ENCODE measurements at places on chromosomes 3 and 15. TPM values are rescaled to one million over a fixed set of nuclear protein-coding genes. Genes with fewer than 3 reads are reported as not detected.

DNA sequence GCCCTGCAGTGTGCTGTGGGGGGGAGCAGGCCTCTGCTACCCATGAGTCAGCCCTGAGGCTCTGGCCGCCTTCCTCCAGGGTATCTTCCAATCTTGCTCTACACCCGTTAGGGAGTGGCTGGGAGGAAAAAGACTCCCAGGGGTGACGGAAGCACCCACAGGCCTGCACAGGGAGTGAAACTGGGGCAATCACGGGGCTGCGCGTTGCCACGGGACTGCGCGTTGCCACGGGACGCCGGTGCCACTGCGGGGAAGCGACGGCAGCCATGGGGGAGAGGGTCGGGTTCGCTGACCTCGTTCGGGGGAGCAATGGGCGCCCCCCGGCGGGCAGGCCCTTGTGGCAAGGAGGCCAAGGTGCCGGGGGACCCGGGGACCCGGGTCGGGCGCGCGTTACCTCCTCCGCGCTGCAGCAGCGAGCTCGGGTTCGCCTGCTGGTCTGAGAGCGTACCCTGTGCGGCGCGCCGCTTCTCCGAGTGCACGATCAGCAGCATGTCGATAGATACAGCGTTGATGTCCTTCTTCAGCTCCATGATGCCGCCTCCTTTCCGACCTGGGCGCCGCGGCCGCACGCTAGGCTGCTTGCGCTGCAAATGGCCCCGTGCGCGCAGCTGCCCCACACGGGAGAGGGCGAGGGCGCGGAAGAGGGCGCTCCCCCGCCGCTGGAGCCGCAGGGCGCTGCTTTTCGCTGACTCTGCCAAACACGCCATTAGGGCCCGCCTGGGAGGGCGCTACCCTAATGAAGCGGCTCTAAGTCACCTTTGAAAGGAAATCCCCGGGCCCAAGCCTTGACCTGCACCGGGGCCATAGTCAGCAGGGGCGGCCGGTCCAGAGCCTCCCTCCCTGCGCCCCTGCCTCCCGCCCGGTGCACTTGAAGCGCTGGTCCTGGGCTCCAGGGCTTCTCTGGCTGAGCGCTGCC is at the start of gene KY:
TSS of gene KY (minus strand) at position 592 of the 916 bp plus-strand sequence. CDS start at position 530, 62 bp downstream.
- no peak within 1 kb of the TSS for H3K27ac ChIP-seq
- peak; percentile 10 for DNase-seq
- H3K27me3 ChIP-seq = peaks cover 55% of the 10 kb centered on the region
- H3K36me3 ChIP-seq = no peaks in the 10 kb centered on the region
- peak within 1 kb of the TSS; percentile 27 for H3K4me3 ChIP-seq

DNA sequence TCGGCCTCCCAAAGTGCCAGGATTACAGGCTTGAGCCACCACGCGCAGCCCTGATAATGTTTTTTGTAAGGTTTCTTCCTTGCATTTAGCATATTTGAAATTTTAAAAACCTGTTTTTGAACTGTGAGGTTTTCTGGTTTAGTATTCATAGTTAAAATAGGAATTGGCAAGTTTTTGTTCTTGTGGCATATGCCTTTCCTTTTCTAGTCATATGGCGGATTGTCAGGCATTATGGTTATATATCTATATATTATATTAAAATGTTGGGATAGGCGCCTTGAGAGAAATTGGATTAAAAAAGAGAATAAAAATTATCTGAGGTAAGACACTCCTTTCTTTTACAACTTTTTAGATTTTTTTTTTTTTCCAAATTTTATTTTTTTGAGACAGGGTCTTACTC is 28.4 kb downstream of the FXR1 start:
- peaks cover 47% of the 10 kb centered on the region for H3K36me3 ChIP-seq
- DNase-seq = no peak
- no peaks in the 10 kb centered on the region for H3K4me1 ChIP-seq
- no peaks in the 10 kb centered on the region for H3K27me3 ChIP-seq

- DNase-seq = no peak
- no peak overlapping the region for H3K27ac ChIP-seq
- H3K4me1 ChIP-seq = no peaks in the 10 kb centered on the region
- H3K4me3 ChIP-seq = no peak overlapping the region
- H3K36me3 ChIP-seq = no peaks in the 10 kb centered on the region
Measured at GRCh38 chr15:35603301-35603700, 57.3 kb upstream of the DPH6 start.

GRCh38 chr3:136932523-136932922 is 25.3 kb upstream of the IL20RB start:
- H3K4me3 ChIP-seq = no peak overlapping the region
- no peak for DNase-seq
- H3K4me1 ChIP-seq = peaks cover 35% of the 10 kb centered on the region

GRCh38 chr3:120798346-120798745 is 55.8 kb downstream of the GTF2E1 start:
- H3K4me3 ChIP-seq = no peak overlapping the region
- no peaks in the 10 kb centered on the region for H3K36me3 ChIP-seq
- H3K27ac ChIP-seq = no peak overlapping the region
- no peaks in the 10 kb centered on the region for H3K27me3 ChIP-seq
- no peak for DNase-seq
- no peaks in the 10 kb centered on the region for H3K4me1 ChIP-seq

Gene TMC3
- total RNA-seq = not detected

GRCh38 chr3:138135833-138136194 is 3.6 kb upstream of the A4GNT start:
- no peak for DNase-seq
- H3K4me1 ChIP-seq = no peaks in the 10 kb centered on the region
- H3K4me3 ChIP-seq = no peak overlapping the region

DNA sequence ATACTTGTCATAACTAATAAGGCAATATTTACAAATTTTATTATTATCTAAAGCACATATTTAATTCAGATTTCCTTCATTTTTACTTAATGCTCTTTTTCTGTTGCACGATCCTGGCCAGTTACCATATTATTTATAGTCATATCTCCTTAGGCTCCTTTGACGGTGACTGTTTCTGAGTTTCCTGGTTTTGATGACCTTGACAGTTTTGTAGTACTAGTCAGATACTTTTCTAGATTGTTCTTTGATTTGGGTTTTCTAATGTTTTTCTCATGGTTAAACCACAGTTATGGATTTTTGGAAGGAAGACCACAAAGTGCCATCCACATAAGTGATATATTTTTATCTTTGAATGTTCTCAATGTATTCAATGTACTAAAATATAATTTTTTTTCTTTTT is 171.0 kb upstream of the NANOGP8 start:
- no peaks in the 10 kb centered on the region for H3K4me1 ChIP-seq
- no peak overlapping the region for H3K27ac ChIP-seq
- no peak for DNase-seq
- H3K27me3 ChIP-seq = no peaks in the 10 kb centered on the region
- no peaks in the 10 kb centered on the region for H3K36me3 ChIP-seq

Gene TRIM71
- total RNA-seq = 0.39 TPM

DNA sequence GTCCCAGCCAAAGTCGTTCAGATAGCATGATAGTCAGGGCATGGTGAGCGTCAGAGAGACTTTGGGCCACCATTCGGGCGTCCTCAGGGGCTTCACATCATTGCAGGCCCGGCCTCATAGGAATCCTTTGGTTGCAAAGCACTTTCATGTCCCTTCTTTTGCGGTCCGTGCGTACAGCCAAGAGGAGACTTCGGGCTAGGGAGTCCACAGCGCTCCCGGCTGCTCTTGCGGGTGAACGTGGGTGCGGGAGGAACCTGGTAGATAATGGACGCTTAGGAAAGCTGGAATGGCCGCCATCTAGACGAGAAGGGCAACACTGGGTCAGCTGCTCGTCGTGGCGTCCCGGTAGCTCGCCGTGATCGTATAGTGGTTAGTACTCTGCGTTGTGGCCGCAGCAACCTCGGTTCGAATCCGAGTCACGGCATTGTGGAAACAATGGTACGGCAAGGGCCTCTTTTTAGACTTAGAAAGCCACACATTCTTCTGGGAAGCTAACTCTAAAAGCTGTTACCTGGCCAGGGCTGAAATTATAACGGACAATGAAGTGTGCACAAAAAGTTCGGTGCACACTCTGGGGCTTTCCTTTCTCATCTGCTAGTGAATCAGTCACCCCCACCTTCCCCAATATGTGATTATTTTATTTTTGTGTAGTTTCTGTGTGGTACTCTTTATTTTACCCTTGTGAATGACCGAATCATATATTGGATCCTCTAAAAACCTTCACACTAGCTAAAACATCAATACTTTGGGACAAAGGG is 13.2 kb upstream of the SHF start:
- H3K4me3 ChIP-seq = peak overlapping the region; percentile 72
- DNase-seq = peak; percentile 87
- no peaks in the 10 kb centered on the region for H3K36me3 ChIP-seq
- H3K4me1 ChIP-seq = peaks cover 5% of the 10 kb centered on the region
- peak overlapping the region; percentile 92 for H3K27ac ChIP-seq
- no peaks in the 10 kb centered on the region for H3K27me3 ChIP-seq

GRCh38 chr15:78201281-78202190 is 32.8 kb downstream of the ACSBG1 start:
- H3K27me3 ChIP-seq = no peaks in the 10 kb centered on the region
- no peak overlapping the region for H3K27ac ChIP-seq
- no peak for DNase-seq
- H3K4me1 ChIP-seq = no peaks in the 10 kb centered on the region

DNA sequence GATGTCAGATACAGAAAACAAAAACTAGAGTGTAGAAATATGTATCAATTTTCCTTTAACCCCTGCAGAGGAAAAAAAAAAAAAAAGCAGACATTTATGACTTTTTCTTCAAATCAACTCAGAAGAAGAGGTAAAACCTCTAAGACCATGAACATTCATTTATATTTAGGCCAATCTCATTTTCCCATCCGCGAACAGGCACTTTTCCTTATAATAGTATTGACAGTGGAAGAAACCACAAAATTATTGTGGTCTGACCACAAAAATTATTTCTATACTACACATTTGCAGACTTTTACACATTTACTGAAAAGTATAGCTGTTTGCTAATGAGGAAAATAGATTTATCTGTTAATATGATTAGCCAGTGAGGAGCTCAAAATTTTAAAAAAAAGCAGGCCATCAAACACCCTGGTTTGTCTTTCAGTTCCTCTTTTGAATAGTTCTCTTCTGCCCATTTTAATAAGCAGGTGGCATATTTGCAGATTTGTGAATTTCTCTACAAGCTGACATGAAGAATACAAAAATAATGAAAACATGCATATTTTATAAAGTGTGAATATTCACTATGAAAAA is 5.7 kb downstream of the OSBPL11 start:
- DNase-seq = no peak
- no peaks in the 10 kb centered on the region for H3K27me3 ChIP-seq
- no peak overlapping the region for H3K27ac ChIP-seq
- no peaks in the 10 kb centered on the region for H3K36me3 ChIP-seq
- peaks cover 34% of the 10 kb centered on the region for H3K4me1 ChIP-seq

GRCh38 chr15:79373728-79374127 is 58.4 kb upstream of the MINAR1 start:
- H3K27me3 ChIP-seq = no peaks in the 10 kb centered on the region
- no peaks in the 10 kb centered on the region for H3K4me1 ChIP-seq
- no peak overlapping the region for H3K4me3 ChIP-seq
- no peak for DNase-seq

GRCh38 chr3:35187908-35188307 is 451.4 kb upstream of the ARPP21 start:
- H3K36me3 ChIP-seq = no peaks in the 10 kb centered on the region
- H3K27me3 ChIP-seq = no peaks in the 10 kb centered on the region
- no peak overlapping the region for H3K4me3 ChIP-seq
- DNase-seq = no peak
- H3K27ac ChIP-seq = no peak overlapping the region

GRCh38 chr3:12205171-12205570 is 46.5 kb upstream of the TIMP4 start:
- no peak overlapping the region for H3K27ac ChIP-seq
- H3K4me1 ChIP-seq = no peaks in the 10 kb centered on the region
- no peak for DNase-seq

- H3K36me3 ChIP-seq = no peaks in the 10 kb centered on the region
- H3K4me3 ChIP-seq = no peak overlapping the region
- H3K27me3 ChIP-seq = no peaks in the 10 kb centered on the region
- H3K27ac ChIP-seq = no peak overlapping the region
- DNase-seq = no peak
- H3K4me1 ChIP-seq = no peaks in the 10 kb centered on the region
Measured at GRCh38 chr15:25233766-25234350, 205.0 kb downstream of the UBE3A start.

DNA sequence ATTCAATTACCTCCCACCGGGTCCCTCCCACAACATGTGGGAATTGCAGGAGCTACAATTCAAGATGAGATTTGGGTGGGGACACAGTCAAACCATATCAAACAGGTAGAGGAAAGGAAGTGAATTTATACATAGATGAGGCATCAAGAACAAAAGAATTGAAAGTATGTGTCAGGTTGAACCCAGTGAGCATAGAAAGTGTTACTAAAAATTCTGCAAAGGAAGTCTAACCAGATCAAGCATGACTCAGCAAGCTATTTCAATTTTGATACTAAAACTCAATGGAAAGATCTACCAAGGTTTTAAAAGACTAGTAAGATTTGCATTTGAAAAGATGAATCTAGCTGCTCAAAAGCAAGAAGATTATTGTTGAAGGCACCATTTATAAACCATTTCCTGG is 323.0 kb downstream of the ROBO2 start:
- DNase-seq = no peak
- no peaks in the 10 kb centered on the region for H3K27me3 ChIP-seq
- H3K4me1 ChIP-seq = peaks cover 11% of the 10 kb centered on the region
- no peaks in the 10 kb centered on the region for H3K36me3 ChIP-seq

DNA sequence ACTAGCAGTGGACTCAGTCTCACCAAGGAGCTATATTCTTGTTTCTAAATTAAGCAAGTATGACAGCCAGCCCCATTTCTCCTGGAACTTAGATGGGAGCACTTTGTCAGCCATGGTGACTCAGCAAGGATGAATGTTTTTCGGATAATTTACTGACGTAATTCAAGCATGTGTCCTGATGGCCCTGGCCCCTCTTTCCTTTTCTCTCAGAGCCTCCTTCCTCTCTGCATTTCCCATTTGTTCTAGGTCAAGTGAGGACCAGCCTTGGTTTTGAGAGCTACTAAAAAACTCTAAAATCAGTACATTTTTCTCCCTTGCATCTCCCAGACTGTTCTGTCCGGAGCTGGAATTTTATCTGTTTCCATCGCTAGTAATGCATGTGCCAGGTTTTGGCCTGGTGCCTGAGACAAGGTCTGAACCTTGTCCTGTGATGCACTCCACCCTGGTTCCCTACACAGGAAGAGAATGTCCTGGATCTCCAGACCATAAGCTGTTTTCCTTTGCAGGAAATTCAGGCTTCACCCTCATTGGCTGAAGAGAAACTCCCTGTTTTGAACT is 256.6 kb upstream of the ROPN1 start:
- H3K4me3 ChIP-seq = no peak overlapping the region
- peak; percentile 25 for DNase-seq

Gene VGLL3
- total RNA-seq = 26.8 TPM

DNA sequence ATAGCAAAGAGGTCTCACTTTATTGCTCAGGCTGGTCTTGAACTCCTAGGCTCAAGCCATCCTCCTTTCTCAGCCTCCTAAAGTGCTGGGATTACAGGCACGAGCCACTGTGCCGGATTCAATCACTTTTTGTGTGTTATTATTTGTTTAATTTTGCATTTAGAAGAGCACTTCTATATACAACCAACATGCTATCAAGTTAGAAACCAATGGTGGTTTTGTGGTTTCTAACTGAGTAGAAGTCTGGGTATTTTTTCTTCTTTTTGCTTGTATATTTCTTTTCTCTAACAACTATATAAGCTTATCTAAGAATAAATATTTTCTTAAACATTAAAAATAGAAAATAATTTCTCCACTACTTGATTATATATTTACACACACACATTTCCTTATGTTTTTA is 86.7 kb downstream of the PEAK1 start:
- no peak overlapping the region for H3K27ac ChIP-seq
- no peak for DNase-seq
- H3K4me3 ChIP-seq = no peak overlapping the region
- H3K27me3 ChIP-seq = no peaks in the 10 kb centered on the region
- H3K36me3 ChIP-seq = no peaks in the 10 kb centered on the region

Gene BCL2A1
- total RNA-seq = not detected
